Hepatic stellate cell (primary cell): ENCODE measurements at places on chromosomes 7 and 10.

DNA sequence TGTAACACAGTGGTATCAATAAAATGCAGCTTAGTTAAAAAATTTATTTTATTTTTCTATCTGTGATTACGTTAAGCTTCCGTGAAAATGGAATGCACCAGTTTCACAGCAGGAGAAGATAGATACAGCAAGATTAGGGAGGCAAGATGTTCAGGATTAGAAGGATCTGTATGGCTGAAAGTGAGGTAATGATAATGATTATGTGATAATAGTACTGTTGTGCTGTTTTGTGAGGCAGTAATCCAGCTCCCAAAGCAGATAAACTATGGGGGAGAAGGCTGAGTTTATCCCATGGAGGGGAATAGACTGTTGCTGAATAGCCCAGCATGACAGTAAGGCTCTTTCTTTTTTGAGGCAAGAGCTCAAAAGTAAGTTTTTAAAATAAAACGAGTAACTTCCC lies 216.1 kb upstream of the PRPS1L1 start:
- no peak for DNase-seq

DNA sequence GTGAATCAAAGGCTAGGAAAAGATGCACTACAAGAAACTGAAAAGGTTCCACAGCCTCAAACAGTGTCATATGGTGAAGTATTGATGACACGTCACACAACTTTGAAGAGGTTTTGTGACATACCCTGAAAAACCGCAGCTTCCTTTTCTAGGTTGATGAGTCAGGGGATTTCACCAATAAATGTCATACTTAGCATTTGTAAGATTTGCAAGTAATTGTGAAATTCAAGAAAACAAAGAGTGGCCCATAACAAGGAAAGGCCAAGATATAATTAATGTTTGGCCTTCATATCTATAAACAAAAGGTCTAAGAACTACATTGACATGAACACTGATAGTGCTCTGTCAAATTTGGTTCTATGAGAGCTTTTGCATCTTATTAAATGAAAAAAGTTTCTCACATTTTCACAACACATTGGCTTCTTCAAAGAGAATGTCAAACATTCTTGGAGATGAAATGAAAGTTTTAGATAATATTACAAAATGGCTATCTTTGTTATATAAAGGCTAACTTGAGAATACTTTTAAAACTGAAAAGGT lies 62.0 kb upstream of the NAMPT start:
- DNase-seq: peak; percentile 28

- no peak for DNase-seq
These were observed 15.2 kb upstream of the PRPF18 start for GRCh38 chr10:13571541-13571940.

GRCh38 chr10:123204127-123204461 lies 49.9 kb downstream of the BUB3 start:
- no peak for DNase-seq

DNA sequence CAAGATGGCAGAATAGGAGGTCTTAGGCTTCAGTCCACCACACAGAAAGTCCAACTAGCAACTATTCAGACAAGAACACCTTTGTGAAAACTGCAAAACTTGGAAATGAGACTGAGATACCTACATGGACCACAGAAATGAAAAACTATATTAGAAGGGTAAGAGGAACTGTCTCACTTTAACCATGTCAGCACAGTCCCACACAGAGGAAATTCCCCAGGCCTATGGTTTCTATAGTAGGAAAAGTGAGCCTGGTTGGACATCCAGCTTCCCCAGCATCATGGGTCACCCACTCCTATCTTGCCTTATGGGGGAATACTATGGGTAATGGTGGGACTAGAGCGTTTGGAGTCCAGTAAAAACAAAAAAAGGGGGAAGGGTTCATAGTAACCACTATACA lies 38.8 kb upstream of the CDK6 start:
- no peak for DNase-seq

- DNase-seq: no peak
These were observed 26.1 kb upstream of the ACTR3B start for GRCh38 chr7:152733286-152733934.

- no peak for DNase-seq
These were observed 18.8 kb downstream of the IFIT3 start for GRCh38 chr10:89346405-89347254.
